ENCODE measurements at places on chromosomes 7 and 10. TPM values are rescaled to one million over a fixed set of nuclear protein-coding genes. Genes with fewer than 3 reads are reported as not detected.

The AUTS2 gene
- total RNA-seq: 28.6 TPM

The DDIT4 gene
- 83.1 TPM for total RNA-seq

The SPDYE1 gene
- total RNA-seq: not detected

The FXYD4 gene
- 0.44 TPM for total RNA-seq

The ADAM8 gene
- 1.4 TPM for total RNA-seq

The LLCFC1 gene
- not detected for total RNA-seq

The STARD3NL gene
- 31.9 TPM for total RNA-seq

The TFR2 gene
- total RNA-seq: 0.22 TPM

The FAM237B gene
- total RNA-seq: not detected

The MMD2 gene
- not detected for total RNA-seq

The ASB10 gene
- 3.1 TPM for total RNA-seq

The MSRB2 gene
- total RNA-seq: 35.6 TPM

The HOXA13 gene
- 0.40 TPM for total RNA-seq

GRCh38 chr7:44380189-44380830, 54.9 kb upstream of the CAMK2B start:
- H3K36me3 ChIP-seq: peaks cover 27% of the 10 kb centered on the region
- H3K27me3 ChIP-seq: no peaks in the 10 kb centered on the region
- DNase-seq: no peak
- H3K4me1 ChIP-seq: peaks cover 16% of the 10 kb centered on the region
- no peak overlapping the region for H3K27ac ChIP-seq

- no peaks in the 10 kb centered on the region for H3K27me3 ChIP-seq
- DNase-seq: no peak
- no peaks in the 10 kb centered on the region for H3K4me1 ChIP-seq
- H3K36me3 ChIP-seq: no peaks in the 10 kb centered on the region
- no peak overlapping the region for H3K4me3 ChIP-seq
These were observed 243.9 kb upstream of the POT1 start for GRCh38 chr7:125173571-125173970.

- H3K4me3 ChIP-seq: no peak overlapping the region
- H3K27me3 ChIP-seq: peaks cover 8% of the 10 kb centered on the region
- H3K4me1 ChIP-seq: no peaks in the 10 kb centered on the region
- peak; percentile 20 for DNase-seq
- no peak overlapping the region for H3K27ac ChIP-seq
These were observed 38.1 kb downstream of the CFAP46 start for GRCh38 chr10:132904181-132904813.

DNA sequence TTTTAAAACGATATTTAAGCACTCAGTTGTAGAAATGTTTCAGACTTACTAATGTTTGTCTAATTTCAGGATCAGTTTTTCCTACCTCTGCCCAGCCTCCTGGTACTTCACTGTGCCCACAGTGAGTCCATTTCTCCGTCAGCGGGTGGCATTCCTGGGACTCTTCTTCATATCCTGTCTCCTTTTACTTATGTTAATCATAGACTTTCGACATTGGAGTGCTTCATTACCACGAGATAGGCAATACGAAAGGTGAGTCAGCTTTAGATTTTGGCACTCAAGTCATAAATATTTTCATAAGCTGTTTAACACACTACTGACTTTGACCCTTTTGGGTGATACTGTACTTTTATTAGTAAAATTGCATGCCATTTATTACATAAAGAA, 2.1 kb downstream of the ENTPD7 start:
- no peak overlapping the region for H3K27ac ChIP-seq
- no peak for DNase-seq
- H3K27me3 ChIP-seq: peaks cover 22% of the 10 kb centered on the region

GRCh38 chr10:116005301-116005700, 267.7 kb downstream of the GFRA1 start:
- H3K4me3 ChIP-seq: no peak overlapping the region
- DNase-seq: no peak
- H3K27ac ChIP-seq: no peak overlapping the region
- no peaks in the 10 kb centered on the region for H3K36me3 ChIP-seq

DNA sequence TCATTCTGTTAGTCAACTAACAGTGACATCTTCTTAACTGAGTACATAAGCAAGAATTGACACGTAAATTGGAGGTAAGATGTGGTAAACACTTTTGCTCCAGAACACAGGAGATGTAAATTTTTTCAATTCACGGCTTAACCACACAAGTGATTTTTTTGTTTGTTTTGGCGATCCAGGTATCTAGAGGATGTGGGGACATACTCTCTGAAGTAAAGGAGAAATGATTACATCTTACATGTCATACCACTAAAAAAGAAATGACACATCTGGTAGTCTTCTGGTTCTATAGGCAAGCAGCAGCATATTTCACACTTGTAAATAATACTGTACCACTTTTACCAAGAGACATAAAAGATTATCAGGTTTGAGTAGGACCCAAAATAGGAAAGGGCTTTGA, 200.3 kb upstream of the ZWINT start:
- no peaks in the 10 kb centered on the region for H3K4me1 ChIP-seq
- H3K36me3 ChIP-seq: no peaks in the 10 kb centered on the region
- DNase-seq: no peak
- no peaks in the 10 kb centered on the region for H3K27me3 ChIP-seq
- H3K27ac ChIP-seq: no peak overlapping the region

- peak; percentile 30 for DNase-seq
- no peaks in the 10 kb centered on the region for H3K27me3 ChIP-seq
- no peak overlapping the region for H3K4me3 ChIP-seq
- no peak overlapping the region for H3K27ac ChIP-seq
These were observed 285.8 kb upstream of the CACNA2D1 start for GRCh38 chr7:82729172-82730030.

- peaks cover 19% of the 10 kb centered on the region for H3K4me1 ChIP-seq
- peaks cover 3% of the 10 kb centered on the region for H3K27me3 ChIP-seq
- H3K27ac ChIP-seq: no peak overlapping the region
- no peak overlapping the region for H3K4me3 ChIP-seq
- H3K36me3 ChIP-seq: no peaks in the 10 kb centered on the region
These were observed 365.9 kb upstream of the ZMIZ1 start for GRCh38 chr10:78702876-78703275.

GRCh38 chr10:94630017-94630688, 53.4 kb upstream of the CYP2C18 start:
- H3K27ac ChIP-seq: no peak overlapping the region
- H3K27me3 ChIP-seq: no peaks in the 10 kb centered on the region
- no peaks in the 10 kb centered on the region for H3K4me1 ChIP-seq
- H3K36me3 ChIP-seq: no peaks in the 10 kb centered on the region
- H3K4me3 ChIP-seq: no peak overlapping the region
- peak; percentile 25 for DNase-seq

DNA sequence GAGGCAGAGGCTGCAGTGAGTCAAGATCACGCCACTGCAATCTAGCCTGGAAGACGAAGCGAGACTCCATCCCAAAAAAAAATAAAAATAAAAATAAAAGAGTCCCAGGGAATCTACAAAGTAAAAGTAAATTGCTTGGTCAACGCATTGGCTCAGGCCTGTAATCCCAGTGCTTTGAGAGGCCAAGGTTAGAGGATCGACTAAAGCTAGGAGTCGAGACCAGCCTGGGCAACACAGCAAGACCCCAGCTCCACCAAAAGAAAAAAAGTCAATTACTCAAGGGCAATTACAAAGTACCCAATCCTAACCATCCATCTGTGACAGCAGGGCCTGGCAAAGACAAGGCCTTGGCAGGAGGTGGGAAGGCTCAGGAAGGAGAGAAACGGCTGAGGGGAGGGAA, 127.6 kb upstream of the CALN1 start:
- H3K4me1 ChIP-seq: no peaks in the 10 kb centered on the region

DNA sequence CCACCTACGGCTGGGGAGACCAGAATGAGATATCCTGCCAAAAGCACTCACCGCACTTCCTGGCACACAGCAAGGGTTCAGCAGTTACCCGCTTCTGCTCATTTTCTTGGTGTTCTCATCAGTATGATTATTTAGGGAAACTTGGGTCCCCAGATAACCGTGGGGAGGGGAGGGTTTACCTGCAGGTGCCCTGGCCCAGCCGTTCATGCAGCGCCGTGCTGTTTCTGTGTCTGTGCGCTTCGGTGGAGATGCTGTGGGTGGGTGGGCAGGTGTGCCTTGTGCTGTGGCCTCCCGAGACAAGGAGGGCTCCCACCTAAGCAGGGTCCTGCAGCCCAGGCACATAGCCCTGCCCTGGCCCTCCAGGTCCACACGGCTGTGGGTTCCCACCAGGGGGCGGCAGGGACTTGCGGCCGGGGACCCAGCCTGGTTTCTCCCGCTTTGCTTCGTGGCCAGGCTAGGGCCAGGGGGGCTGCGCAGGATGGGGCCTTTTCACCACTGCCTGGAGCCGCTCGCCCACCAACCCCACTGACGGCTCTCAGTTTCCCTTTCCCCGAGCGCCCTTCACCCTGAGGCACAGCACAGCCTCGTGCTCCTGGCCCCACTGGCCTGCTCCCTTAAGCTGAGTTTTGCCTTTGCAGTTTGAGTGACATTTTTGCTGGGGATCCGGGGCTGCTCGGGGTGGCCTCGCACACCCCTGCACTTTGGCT, 78.5 kb downstream of the LHPP start:
- H3K27ac ChIP-seq: no peak overlapping the region
- H3K36me3 ChIP-seq: no peaks in the 10 kb centered on the region
- H3K4me3 ChIP-seq: no peak overlapping the region
- peaks cover 43% of the 10 kb centered on the region for H3K4me1 ChIP-seq
- DNase-seq: peak; percentile 75

GRCh38 chr7:157488281-157488680, 151.5 kb downstream of the DNAJB6 start:
- peak; percentile 9 for DNase-seq
- H3K36me3 ChIP-seq: no peaks in the 10 kb centered on the region
- no peak overlapping the region for H3K27ac ChIP-seq
- peaks cover 6% of the 10 kb centered on the region for H3K27me3 ChIP-seq
- H3K4me3 ChIP-seq: no peak overlapping the region

- no peak for DNase-seq
- H3K4me3 ChIP-seq: no peak overlapping the region
- H3K27me3 ChIP-seq: no peaks in the 10 kb centered on the region
- H3K27ac ChIP-seq: no peak overlapping the region
- H3K4me1 ChIP-seq: no peaks in the 10 kb centered on the region
These were observed 48.1 kb downstream of the ADAM22 start for GRCh38 chr7:87982116-87982515.

DNA sequence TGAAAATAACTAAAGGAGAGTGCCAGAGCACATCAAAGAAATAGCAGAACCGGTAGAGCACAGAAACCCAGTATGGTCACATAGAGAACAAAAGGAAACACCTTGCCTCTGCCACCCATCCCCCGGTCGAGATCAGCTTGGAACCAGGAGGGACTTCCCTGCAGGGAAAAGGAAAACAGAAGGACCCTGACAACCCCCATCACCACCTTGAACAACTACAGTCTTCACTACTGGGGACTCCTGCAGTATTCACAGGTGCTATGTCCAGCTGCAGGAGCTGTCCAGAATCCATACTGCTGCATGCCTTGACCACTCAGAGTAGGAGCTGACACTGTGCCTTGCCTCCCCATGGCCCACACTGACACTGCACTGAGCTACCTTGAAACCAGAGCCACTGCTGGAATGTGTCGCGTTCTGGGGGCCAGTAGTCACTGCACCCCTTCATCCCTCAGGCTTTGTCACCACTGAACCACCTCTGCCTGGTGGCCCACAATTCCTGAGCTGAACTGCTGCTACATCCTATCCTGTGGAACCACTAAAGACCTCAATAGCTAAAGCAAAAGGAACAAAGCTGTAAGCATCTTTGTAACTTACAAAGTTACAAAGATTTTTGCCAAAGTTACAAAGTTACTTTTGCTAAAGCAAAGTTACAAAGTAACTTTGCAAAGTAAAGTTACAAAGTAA, 66.8 kb downstream of the TRIL start:
- no peaks in the 10 kb centered on the region for H3K36me3 ChIP-seq
- H3K27me3 ChIP-seq: no peaks in the 10 kb centered on the region
- no peak for DNase-seq
- no peak overlapping the region for H3K4me3 ChIP-seq
- H3K27ac ChIP-seq: no peak overlapping the region

DNA sequence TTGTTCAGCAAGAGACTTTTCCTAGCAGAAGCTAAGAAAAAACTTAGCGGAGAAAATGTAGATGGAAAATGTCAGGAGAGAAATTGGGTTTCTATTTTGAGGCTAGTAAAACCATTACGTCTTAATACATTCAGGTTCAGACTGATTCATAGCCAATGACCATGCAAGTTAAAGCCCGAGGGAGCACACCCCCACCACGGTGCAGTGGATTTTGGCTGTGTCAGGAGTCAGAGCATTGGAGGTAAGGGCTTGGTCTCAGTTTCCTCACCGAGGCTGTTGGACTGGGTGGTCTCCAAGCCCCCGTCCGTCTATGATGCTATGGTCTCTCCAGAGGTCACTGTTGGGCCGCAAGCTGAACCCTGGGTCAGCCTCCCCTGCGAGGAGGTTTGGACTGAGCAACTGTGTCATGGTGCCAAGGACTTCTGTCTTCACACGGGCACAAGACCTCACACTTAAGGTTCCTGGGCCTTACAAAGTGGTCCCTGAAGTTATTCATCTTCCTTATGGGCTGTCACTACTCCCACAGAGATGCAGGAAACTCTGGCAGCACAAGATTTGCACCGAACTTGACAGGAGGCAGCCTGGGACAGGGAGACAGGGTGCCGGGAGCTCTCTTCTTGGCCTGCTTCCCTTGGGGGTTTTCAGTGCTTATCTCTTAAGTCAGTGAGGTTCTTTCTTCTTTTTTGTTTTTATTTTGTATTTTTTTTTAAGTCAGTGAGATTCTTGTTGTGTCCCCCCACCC, 186.8 kb downstream of the PHTF2 start:
- H3K27ac ChIP-seq: no peak overlapping the region
- no peak for DNase-seq
- H3K36me3 ChIP-seq: no peaks in the 10 kb centered on the region

- peaks cover 91% of the 10 kb centered on the region for H3K4me1 ChIP-seq
- no peak overlapping the region for H3K4me3 ChIP-seq
- peak; percentile 85 for DNase-seq
- no peaks in the 10 kb centered on the region for H3K36me3 ChIP-seq
These were observed 6.1 kb downstream of the KCNH2 start for GRCh38 chr7:150972023-150972468.

- H3K36me3 ChIP-seq: peaks cover 20% of the 10 kb centered on the region
- DNase-seq: no peak
- H3K4me3 ChIP-seq: no peak overlapping the region
- H3K4me1 ChIP-seq: no peaks in the 10 kb centered on the region
- H3K27me3 ChIP-seq: no peaks in the 10 kb centered on the region
- H3K27ac ChIP-seq: no peak overlapping the region
These were observed 52.7 kb downstream of the DENND11 start for GRCh38 chr7:141649137-141649864.

DNA sequence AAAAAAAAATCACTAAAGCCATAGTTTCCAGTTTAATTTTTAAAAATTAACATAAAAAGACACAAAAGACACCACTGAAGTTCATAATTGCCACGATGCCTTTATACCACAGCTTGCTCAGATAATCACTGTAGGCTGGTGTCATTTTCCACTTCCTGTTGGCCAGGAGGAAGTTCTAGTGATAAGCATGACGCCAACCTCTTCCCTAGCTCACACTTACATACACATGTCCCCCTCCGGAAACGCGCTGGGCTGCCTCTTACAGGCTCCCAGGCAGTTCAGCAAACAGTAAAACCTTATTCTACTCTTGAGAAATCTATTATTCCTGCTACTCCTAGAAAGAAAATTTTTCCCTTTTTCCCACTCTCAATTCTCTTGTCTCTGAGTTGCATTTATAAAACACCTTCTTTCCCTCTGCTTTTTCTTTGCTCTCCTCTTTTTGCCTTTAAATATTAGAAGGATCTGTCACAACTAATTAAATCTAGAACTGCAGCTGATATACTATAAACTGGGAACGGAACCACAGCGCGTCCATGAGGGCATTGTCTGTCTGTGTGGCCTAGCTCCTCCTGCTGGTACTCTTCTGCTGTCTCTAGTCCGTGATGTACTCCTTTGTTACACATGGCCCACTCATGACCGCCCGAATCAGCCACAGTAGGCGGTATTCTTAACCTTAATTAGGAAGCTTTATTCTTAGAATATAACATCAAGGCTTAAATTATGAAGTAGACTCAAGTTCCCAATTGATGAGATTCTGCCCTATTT, 664.9 kb downstream of the CNTNAP2 start:
- no peaks in the 10 kb centered on the region for H3K36me3 ChIP-seq
- H3K4me3 ChIP-seq: no peak overlapping the region
- H3K4me1 ChIP-seq: no peaks in the 10 kb centered on the region
- DNase-seq: no peak
